ENCODE measurements at places on chromosomes 12 and 14.

DNA sequence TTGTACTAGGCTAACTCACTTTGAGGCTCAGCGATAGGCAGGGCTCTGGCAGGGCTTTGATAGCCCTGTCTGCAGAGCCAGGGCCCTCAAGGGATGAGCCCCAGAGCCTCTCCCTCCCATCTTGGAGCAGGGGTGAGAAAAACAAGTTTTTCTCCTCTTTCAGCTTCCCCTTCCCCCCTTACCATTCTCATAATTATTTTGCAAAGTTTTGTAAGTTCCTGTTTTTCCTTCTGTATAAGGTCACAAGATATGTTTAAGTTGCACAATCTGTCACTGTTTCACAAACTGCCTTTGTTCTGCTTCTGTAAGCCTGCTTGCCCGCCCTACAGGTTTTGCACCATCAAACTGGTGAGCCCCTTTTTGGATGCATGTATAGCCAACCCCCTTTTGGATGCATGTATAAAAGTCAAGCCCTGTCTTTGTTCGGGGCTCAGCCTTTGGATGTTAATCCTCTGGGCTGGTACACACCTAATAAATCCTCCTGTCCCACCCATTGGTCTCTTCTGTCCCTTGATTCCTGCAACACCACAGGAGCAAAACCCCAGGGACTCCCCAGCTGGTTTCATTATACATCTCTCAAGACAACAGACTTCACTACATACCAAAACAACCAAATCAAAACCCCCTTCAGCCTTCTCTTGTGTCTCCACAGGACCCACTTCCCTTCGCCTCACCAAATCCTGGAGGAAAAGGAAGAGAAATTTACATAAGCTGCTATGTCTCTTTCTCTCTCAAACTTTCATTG lies 52.5 kb upstream of the RESF1 start:
- DNase-seq, result no peak

- no peak for DNase-seq
Observed at GRCh38 chr14:55243386-55243785, 27.8 kb upstream of the FBXO34 start.

DNA sequence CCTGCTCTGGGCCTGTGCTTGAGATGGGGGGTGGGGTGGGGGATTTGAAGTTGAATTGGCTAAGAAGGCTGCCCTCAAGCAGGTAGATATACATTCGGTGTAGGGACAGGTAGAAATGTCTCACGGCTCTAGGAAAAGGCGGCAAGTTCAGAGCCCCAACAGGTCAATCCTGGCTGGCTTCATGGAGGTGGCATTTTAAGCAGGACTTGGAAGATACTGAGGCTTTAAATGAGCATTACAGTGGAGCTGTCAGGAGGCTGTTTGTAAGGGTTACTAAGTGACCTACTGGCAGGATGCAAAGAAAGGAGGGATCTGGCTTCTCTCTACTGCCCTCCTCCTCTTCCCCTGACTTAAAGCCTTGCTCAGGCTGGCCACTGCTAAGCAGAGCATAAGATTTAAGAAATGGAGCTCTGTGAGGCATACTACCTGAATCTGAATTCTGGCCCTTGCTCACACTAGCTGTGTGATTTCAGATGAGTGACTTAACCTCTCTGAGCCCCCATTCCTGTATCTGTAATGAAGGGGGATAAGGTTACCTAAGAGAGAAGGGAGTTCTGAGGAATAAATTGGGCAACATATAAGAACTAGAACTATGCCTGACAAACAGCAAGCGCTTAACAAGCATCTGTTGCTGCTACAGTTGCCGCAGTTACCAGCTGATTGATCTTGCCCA lies 61.6 kb downstream of the SLC24A4 start:
- DNase-seq, result no peak

DNA sequence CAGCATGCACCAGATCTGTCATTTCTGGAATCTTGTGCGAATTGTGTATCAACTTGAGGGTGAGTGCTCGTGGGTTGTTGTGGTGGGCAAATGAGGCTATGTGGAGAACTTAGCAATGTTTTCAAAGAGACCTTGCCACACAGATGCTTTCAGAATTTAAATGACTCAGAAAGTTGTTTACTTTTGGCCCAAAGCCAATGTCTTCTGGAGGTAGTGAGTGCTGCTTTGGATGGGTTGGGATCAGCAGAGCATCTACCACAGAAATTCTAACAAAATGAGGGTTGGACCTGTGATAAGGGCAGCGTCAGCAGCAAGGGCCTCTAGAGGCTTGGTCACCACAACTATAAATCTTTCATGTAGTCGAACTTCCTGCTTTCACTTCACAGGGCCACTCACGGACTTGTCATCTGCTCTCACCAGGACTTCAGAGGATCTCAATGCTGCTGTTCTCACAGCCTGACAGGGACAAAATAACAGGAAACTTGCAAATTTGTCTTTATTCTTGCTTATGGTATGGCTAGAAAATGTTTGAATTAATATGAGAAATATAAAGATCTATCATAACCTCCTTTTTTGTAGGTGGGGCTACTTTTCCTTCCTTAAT lies 111.4 kb downstream of the DACT1 start:
- DNase-seq, result no peak

- no peak for DNase-seq
Observed at GRCh38 chr12:28378736-28379135, 188.5 kb downstream of the CCDC91 start.

- DNase-seq, result no peak
Observed at GRCh38 chr12:113161415-113162016, 12.0 kb downstream of the CFAP73 start.

- DNase-seq, result no peak
Observed at GRCh38 chr12:11785712-11786111, 136.2 kb downstream of the ETV6 start.

GRCh38 chr12:59115526-59115925 lies 195.2 kb upstream of the LRIG3 start:
- DNase-seq, result no peak

GRCh38 chr12:112354399-112354798 lies 27.8 kb downstream of the HECTD4 start:
- DNase-seq, result peak; percentile 71

DNA sequence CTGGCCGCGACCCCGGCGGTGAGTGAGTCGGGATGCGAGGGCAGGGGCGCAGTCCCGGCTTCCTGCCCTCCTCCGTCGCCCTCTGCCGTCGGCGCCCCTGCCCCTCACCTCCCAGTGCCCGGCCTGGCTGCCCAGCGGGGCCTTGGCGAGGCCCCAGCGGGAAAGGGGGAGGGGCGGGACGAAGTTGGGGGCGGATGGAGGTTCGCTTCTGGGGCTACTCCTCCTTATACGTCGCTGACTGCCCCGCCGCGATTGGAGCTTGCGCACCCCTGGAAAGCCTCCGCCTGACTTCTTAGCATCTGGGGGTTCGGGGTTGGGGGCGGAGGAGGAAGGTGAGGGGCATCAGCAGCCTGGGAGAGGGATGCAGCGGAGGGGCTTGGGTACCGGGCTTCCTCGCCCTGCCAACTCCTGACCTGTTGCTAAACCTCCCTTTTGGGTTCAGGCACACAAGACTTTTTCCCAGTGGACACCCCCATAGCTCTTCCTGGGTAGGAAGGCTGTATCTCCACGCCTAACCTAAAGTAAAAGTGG lies 406 bp downstream of the TMEM263 start:
- DNase-seq, result no peak

DNA sequence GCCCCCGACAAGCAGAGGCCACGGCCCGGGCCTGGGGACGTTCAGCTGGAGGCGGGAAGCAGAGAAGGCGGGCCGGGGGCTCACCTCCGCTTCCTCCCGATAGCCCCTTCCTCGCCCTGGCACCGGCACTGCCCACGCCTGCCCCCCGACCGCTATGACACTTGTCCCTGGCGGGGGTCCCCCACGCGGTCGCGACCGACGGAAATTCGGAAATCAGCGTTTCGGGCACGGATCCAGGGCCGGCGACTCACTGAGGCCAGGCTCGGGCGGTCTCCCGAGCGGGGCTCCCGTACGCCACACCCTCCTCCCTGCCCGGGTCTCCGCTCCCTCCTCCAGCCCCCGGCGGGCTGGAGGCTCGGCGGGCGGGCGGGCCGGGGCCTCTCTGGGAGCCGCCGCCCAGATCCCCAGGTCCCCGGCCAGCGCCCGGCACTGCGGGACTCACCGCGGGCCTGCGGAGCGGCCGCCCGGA lies 581 bp downstream of the PITPNM2 start:
- no peak for DNase-seq

DNA sequence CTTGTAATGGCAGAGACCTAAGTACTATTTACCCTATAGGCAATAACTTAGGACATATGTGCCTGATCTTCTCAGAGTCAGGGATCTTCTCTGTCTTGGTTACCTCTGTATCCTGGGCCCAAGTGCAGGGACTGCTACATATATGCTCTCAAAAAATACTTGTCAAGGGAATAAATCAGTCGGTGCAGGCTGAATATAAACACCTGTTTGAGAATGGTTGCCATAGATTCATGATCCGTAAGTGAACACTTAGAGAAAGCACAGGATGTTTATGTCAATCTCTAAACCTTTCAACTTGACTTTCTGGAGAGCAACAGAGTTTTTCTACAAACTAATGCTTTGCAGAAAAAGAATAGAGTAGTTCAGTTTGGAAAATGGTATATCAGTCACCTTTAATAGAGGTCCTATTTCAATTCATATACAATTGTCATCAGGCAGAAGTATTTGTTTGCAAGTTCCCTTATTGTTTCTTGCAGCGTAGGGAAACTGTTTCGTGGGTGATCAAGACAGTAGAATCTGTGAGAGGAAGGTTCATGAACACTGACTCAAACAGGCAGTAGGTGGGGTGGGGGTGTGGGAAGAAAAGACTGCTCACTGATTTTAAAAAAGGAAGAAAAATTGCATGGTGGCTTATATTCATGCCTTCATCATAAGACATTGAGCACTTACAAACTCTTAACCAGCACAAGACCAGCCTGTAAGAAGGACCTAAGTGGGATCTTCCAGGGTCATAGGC lies 6.0 kb upstream of the UBE2N start:
- DNase-seq, result no peak

DNA sequence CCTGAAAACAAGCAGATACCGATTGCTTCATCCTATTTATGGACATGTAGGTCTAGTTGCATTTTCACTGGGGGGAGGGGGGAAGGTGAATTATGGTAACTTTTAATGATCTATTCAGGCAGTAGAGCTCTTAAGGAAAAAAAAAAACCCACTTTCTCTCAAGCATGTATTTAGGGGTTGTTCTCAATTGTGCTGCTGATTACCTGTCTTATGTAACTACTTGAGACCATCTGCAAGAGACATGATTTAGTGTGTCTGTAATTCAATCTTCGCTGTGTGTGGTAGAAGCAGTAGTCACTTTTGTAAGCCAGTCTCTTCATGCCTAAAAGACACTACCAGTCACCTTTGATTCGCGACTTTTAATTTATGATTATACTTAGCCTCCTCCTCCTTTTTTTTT lies 8.9 kb downstream of the CALM1 start:
- DNase-seq, result no peak

DNA sequence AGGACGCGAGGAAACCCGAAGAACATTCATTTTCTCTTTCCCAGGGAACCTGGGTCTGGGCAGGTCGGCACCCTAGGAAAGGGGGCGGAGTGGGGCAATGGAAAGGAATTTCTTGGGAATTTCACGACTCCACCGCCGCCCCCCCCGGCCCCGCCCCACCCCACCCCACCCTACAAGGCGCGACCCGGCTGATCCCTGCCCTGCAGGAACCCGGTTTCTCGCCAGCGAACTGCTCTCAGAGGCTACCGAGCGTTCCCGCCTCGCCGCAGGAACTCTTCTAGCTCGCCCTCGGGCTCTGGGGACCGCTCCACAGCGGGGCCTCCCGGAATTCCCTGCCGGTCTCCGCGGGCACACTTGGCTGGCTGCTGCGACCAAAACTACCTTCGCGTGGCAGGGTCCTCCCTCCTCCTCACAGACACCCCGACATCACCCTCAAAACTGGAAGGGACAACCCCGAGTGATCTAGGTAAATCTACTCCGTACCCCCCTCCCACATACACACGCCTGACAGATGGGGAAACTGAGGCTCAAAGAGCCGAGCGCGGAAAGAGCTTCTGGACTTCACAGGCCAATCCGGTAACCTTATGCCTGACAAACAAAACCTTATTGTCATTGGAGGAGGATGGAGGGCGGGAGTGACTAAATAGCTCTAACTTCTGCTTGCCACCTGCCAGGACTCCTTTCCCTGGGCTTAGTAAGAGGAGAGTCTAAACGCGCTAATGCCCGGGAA lies 785 bp upstream of the ACTN1 start:
- DNase-seq, result no peak

- DNase-seq, result no peak
Observed at GRCh38 chr12:121576851-121577391, 3.9 kb downstream of the KDM2B start.

GRCh38 chr12:81417056-81417455 lies 339.2 kb downstream of the ACSS3 start:
- no peak for DNase-seq

- no peak for DNase-seq
Observed at GRCh38 chr14:47541662-47542061, 133.7 kb downstream of the MDGA2 start.

DNA sequence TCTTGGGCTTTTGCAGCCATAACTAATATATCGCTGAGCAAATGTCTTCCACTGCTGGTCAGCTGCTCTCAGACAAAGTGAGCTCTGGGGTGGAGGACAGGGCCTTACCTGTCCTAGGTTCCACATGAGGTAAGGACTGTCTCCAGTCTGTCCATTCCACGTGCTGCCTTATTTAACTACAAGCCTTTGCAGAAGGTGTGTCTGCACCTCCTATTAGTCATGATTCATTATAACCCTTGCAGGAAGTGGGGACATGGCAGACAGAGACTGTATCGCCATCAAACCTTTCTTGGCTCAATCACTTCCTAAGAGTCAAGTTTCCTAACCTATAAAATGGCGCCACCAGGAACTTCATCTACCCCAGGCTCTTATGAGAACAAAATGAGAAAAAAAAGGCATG lies 46.9 kb downstream of the SLC25A47 start:
- DNase-seq, result no peak

DNA sequence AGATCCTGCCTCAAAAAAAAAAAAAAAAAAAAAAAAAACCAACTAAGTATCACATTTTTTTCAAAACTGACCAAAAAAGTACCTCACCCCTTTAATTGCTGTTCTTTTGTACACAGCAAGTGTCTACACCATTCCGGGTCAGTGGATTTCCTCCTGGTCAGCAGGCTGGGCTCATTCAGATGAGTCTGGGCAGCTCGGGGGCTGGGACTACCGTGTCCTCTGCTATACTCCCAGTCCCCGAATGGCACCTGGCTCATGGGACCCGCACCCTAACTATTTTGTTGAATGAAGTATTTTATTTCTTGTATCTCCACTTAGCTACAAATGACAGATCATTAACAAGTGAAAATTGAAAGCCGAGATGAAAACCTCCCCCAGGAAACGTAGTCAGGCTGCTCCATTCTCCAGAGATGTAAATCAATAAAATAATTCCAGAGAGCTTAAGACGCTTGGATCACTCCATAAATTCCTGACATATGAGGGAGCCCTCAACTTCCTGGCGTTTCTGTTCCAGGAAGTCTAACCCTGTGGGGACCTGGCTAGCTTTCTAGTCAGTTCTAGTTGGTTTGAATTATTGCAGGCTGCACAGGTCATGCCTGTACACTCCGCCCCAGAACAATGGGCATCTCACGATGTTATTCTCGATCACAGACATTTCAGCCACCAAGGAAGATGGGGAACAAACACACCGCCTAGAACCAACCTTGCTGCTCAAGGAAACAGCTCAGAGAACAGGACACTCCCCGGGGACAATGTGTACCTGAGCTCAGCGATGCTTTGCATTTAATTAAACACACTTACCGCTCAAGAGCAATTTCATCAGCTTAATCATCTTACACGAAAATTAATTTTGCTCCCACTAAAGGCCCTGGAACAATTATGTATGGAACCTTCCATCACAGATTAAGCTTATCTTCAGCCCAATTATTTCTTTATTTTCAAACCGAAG lies 76.3 kb downstream of the RIMBP2 start:
- no peak for DNase-seq

GRCh38 chr12:74732826-74733225 lies 195.2 kb downstream of the ATXN7L3B start:
- no peak for DNase-seq

Data from hematopoietic multipotent progenitor cell treated with erythropoietin and hydrocortisone succinate and interleukin-3 and kit ligand, for 17 days (in vitro differentiated cells).